NCI-H2171 (cell line): ENCODE measurements at places on chromosomes 3 and 15.
A peak's percentile ranks its signal among the peaks of the same experiment; 100 is the strongest.

DNA sequence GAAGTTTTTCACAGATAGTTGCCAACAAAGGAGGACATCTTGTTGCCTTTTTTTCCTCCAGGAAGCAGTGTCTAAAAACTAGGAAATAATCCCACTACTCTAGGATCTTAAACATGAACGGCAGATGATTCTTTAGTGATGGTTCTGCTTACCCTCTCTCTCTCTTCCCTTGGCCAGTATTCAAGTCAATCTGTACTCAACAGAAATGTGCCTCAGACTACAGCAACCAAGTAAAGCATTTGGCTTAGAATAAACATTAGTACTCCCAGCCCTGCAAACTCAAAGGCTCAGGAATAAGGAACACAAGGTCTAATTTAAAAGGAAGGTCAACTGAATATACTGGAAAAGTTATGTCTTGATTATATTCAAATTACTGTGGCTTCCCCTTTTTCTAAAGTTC, 8.7 kb downstream of the NPTN start:
- no peak for DNase-seq

GRCh38 chr3:109678600-109678999, 341.3 kb upstream of the DPPA4 start:
- DNase-seq, result no peak

DNA sequence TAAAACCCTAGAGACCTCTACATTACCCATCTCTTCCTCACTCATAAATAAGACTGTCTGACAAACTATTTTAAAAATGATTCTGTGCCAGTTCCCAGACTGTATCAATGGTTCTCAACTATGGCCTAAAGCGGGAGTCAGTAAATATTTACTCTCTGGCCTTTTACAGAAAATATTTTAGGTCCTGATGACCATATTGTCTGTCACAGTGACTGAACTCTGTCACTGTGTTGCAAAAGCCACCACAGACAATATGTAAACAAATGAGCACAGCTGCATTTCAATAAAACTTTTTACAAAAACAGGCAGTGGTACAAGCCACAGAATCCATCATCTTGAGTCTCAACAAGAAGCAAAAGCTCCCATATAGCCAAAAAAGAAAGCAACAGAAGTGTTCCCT, 45.4 kb downstream of the PLOD2 start:
- DNase-seq, result no peak

- DNase-seq, result no peak
Measured at GRCh38 chr3:64859625-64860535, 172.1 kb upstream of the ADAMTS9 start.

GRCh38 chr3:39892068-39892467, 82.7 kb downstream of the MYRIP start:
- DNase-seq, result no peak

- peak; percentile 33 for DNase-seq
Measured at GRCh38 chr3:178075344-178075743, 460.9 kb upstream of the KCNMB2 start.

- DNase-seq, result no peak
Measured at GRCh38 chr3:113751141-113751540, 4.3 kb downstream of the ATP6V1A start.

GRCh38 chr3:100915706-100916495, 77.3 kb downstream of the ABI3BP start:
- no peak for DNase-seq

- no peak for DNase-seq
Measured at GRCh38 chr15:68213991-68214837, 9.1 kb upstream of the CALML4 start.

- DNase-seq, result no peak
Measured at GRCh38 chr3:153052096-153052460, 109.9 kb upstream of the RAP2B start.

GRCh38 chr3:12512534-12513118, 28.3 kb downstream of the TSEN2 start:
- DNase-seq, result no peak

GRCh38 chr3:123705488-123706285, 120.8 kb upstream of the HACD2 start:
- no peak for DNase-seq

GRCh38 chr3:25064681-25065080, 363.4 kb upstream of the RARB start:
- DNase-seq, result no peak

GRCh38 chr3:117549716-117550115, 840.1 kb downstream of the TUSC7 start:
- DNase-seq, result no peak

- no peak for DNase-seq
Measured at GRCh38 chr3:122299872-122300460, 25.1 kb upstream of the CSTA start.

- no peak for DNase-seq
Measured at GRCh38 chr3:122754929-122755328, 38.7 kb downstream of the HSPBAP1 start.

DNA sequence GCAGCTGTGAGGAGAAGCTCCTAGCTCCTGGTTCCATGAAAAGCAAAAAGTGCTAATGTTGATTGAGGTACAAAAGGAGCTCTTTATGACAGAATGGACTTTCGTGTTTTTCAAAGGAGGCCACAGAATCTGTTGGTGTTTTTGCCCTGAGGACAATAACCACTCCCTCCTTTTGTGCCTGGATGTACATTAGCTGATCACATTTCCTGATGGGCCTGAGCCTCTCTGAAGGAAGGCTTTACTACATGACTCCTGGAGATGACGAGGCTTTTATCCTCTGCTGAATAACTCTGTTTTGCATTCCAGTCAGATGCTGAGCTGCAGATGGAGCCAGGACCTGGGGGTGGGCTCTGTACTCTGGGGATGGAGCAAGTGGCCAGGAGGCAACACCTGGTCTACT, 301.9 kb downstream of the CACNA2D3 start:
- no peak for DNase-seq

DNA sequence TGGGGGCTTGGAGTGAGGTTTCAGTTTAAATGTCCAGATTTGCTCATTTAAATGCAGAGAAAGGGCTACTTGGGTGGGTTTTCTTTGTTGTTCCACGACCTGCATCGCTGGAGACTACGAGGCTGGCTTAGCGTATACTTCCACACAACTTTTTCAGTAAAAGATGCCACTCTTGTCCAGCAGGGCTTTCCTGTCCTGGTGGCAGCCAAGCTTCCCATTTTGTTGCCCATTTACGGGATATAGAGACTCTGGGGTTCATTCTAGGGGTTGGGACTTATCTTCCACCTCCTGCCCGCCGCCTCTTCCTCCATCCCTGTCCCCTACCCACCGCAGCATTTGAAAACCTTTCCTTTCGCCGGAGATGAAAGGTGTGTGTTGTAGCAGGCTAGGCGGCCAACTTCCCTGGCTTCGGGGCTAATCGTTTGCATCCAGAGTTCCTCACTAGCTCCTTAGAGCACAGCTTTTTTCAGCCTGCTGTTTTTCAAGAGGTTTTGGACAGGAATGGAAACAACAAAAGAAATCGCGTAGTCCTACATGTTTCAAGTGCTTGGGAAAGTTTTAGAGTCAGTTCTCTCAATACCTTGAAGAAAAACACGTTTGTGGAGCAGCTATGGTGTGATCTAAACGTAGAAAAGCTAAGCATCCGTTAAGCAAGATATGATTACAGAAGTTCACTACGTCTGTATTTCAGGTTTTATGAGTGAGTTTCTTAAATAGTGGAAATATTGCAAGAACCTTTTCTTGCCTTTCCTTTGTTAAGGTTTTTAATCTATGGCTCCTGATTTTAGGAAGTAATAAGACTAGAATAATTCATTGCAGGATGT, 843 bp downstream of the CHRNA5 start:
- DNase-seq, result peak; percentile 44

GRCh38 chr3:98728672-98729071, 34.5 kb upstream of the ST3GAL6 start:
- DNase-seq, result no peak

DNA sequence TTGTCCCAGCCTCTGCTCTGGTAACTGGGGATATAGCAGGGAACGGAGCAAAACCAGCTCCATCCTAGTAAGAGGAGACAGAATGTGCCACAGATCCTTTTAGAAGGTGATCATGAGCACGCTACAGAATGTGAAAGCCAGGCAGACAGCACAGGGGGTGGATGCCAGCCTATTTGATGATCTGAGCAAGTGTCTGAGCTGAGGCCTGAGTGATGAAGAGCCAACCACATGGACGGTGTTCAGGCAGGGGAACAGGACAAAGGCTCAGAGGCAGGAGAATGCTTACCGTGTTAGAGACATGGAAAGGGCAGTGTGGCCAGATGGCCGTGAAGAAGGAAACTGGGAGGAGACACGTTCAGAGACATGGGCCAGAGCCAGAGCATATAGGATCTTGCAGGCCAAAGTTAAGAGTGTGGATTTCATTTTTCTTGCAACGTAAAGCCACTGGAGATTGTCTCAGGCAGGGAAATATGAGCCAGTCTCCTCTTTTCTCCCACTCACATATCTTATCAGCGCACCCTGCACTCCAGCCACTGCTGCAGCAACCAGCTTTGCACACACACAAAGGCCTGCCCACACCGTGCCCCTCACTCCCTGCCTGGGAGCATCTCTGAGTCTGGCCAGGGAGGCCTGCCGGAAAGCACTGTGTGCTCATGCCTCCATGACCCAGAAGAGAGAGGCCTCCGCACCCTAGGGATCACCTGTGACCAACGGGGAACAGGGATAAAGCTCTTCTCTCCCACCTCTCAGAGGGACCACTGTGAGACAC, 20.1 kb downstream of the RAB43 start:
- DNase-seq, result no peak

DNA sequence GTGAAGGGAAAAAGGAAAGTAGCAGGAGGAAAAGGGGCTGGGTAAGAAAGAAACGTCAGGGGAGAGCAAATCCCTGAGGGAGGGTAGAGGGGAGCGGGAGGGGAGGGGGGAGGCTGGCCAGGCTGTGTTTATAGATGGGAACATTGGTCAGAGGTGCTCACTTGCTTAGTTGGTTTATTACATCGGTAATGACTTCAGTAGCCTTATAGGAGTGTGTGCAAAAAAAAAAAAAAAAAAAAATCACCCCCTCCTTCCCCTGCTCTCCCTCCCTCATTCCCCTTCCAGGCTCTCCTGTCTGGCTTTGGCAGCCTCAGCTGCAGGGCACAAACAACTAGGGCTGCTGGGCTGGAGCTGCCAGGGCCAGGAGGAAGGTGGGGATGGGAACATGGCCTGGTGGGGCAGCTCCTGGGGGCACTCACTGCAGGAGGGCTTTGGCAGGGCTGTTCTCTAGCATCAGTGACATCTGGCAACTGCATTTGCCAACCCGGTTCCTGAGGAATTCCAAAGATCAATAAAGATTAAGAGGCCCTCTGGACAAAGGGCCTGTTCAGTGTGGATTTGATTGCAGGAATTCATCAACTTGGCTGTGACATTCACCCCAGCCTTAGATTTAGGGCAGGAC, 334.5 kb upstream of the FRG2C start:
- no peak for DNase-seq
